ENCODE measurements at places on chromosomes 6 and 20.
A peak's percentile ranks its signal among the peaks of the same experiment; 100 is the strongest.

DNA sequence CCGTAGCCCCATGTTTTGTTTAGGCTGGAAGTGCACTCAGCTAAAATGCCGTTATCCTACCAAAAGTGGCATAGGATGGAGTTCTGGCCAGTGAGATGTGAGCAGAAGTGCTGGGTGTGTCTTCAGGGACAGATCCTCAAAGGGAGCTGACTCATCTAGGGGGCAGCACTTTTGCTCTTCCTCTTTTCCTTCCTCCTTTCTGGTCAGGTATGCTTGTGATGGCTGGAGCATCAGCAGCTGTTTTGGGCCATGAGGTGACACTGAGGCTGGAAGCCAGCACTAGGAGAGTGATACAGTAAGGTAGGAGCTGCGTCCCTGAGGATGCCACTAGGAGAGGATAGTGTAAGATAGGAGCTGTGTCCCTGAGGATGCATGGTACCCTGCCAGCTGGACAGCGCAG lies 4.6 kb upstream of the OSBPL2 start:
- DNase-seq: no peak

DNA sequence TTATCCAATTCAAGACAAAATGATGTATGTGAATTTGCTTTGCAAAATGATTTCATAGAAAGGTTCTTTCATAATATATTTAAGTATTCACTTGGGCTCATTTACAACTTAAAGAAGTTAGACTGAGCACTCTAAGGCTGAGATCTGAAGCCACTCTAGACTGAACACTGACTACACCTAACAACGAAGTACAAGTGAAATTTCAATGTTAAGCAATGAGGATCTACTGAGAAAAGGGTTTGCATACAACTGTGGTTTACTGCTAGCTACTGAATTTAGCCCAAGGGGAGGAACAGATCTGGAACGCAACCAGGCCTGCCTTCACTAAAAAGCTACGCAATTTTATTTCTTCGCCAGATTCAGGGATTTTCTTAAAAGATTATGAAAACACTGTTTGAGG lies 106.4 kb downstream of the MBOAT1 start:
- DNase-seq: no peak

DNA sequence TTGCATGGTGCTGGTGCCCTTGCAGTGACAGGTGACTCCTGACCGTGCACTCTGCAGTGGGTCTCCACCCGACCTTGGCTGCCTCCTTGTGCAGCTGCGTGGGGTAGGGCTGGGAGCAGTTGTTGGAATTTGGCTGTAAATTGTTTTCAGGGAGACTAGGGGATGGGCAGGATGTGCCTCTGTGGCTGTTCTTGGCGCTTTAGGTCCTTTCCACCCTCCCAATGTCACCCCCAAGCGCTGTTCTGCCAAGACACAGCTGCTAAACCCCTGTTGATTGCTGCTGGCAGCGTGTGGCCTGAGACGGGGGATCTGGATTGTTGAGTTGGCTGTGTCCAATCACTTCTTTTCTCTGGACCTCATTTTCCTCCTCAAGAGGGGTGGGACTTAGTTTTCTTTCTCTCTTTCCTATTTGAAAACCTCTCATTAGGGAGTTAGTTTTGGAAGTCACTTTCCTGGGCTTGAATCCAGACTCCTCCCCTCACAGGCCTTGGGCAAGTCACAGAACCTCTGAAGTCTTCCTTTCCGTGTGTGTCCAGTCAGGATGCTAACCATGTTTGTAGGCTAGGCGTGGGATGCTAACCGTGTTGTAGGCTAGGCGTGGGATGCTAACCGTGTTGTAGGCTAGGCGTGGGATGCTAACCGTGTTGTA lies 8.5 kb downstream of the IGF2R start:
- DNase-seq: no peak

- DNase-seq: no peak
Observed at GRCh38 chr6:168708984-168709383, 268.0 kb downstream of the SMOC2 start.

- no peak for DNase-seq
Observed at GRCh38 chr20:61340157-61340556, 88.1 kb downstream of the CDH4 start.

DNA sequence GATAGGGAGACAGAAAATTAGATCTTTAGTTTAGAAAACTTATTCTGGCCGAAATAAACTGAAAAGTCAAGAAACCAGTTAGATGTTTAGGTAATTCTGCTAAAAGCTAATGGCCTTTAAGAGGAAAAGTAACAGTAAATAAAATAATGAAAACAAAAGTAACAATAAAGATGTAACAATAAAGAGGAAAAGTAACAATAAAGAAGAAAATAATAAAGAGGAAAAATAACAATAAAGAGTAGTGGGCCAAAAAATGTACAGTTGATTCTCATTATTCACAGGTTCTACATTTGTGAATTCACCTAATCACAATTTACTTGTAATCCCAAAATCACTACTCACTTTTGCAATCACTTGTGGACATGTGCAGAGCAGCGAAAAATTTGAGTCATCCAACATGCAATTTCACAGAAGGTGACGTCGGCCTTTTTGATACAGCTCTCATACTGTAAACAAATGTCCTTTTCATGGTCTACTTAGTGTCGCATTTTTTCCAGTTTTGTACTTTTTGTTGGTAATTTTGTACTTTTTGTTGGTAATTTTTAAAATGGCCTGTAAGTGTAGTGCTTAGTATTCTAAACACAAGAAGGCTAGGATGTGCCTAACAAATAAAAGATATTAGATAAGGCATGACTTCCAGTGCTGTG lies 24.0 kb downstream of the HBS1L start:
- DNase-seq: no peak

GRCh38 chr20:33345342-33345741 lies 56.0 kb downstream of the CDK5RAP1 start:
- DNase-seq: no peak

DNA sequence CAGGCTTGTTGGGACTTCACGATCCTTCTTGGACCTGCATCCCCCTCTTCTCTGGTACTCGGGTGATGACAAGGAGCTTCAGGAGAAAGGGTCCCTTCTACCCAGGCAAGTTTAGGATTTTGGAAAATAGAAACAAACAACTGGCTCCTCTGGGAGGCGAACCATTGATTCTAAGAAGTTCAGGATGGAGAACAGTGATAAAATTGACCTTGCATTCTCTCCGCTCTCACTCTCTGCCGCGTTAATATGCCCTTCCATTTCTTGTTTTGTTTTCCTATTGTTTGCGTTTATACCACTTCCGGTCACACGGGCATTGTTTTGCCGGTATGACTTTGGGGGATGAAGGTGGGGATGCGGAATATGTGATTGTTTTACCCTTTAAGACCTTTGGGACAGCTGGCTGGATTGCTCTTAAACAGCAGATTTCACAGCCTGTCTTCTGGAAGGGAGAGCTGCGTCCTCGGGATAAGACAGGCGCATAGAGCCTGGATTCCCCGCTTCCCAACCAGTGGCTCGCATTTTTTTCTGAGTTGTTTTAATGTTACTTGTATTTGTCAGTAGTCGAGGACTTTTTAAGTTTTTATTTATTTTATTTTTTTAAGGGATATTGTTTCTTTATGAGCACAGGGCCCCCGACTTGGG lies 144.3 kb upstream of the ZNF184 start:
- no peak for DNase-seq

GRCh38 chr6:132750455-132751248 lies 7.1 kb downstream of the VNN2 start:
- DNase-seq: no peak

GRCh38 chr6:169097381-169097959 lies 156.2 kb downstream of the THBS2 start:
- no peak for DNase-seq

DNA sequence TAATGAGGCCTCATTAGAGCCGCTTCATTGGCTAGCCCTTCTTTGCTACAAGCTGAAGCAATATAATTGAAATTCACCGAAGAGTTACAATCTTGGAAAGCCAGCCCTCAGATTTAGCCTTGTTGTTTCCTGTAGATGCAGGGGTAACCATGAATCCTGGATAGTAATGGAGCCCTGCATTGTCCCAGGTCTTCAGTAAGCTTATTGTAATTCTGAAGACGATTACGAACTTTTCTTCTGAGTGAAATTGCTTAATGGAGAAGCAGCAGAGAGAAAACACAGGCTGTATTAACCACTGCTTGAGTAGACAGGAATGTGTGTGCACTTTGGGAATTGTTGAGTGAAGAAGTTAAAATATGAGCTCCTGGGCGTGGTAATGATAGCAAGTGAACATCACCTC lies 26.3 kb upstream of the NAA20 start:
- DNase-seq: no peak

DNA sequence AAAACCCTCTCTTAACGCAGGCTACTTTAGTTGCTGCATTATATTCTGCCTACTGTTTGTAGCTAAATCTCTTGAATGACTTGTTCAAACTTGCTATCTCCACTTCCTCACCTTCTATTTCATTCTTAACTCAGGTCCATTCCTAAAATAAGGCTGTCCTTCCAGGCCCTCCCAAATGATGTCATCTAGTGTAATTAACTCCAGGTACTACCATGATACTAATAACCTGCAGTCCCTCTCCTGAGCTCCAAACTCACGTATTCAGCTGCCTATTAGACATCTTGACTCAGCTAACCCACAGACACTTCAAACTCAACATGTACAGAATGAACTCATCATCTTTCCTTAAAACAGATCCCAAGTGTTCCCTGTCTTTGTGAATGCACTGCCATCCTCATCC lies 10.5 kb upstream of the TOP1 start:
- DNase-seq: no peak

DNA sequence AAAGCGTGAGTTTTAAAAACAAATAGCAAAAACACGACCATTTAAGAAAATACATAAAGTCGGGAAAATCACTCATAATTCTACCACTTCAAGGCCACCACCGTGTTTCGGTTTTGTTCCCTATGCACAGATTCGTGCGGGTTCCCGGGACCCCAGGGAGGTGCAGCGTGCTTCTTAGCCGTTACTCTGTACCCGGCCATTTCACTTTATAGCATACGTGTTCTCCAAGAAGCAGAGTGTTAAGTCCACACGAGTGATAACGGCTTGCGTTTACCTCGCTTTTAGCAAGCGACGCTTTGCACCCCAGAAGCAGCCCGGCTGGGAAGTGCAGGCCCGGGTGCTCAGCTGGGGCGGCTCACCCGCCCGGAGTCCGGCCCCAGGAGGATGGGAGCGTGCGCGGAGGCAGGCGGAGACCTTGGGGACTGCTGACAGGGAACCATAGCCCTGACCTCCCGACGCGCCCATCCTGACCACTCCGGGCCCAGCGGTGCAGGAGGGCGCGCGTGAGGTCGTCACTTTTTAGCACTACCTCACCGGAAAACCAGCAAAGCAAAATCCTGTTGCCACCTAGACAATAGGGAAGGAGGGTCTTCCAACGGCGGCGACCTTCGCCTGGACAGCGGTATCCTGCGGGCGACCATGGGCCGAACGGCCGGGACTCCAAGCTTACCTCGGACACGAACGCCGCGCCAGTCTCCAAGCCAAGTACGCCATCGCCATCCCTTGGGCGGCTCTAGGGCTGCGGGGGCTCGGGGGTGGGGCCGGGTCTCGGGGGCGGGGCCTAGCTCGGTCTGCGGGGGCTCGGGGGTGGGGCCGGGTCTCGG lies at the start of gene ECI2:
Gene ECI2, minus strand, starts transcription at position 735 of the 824 bp plus-strand sequence. Its CDS starts 15 bp downstream, at position 720.
- DNase-seq: peak; percentile 75

DNA sequence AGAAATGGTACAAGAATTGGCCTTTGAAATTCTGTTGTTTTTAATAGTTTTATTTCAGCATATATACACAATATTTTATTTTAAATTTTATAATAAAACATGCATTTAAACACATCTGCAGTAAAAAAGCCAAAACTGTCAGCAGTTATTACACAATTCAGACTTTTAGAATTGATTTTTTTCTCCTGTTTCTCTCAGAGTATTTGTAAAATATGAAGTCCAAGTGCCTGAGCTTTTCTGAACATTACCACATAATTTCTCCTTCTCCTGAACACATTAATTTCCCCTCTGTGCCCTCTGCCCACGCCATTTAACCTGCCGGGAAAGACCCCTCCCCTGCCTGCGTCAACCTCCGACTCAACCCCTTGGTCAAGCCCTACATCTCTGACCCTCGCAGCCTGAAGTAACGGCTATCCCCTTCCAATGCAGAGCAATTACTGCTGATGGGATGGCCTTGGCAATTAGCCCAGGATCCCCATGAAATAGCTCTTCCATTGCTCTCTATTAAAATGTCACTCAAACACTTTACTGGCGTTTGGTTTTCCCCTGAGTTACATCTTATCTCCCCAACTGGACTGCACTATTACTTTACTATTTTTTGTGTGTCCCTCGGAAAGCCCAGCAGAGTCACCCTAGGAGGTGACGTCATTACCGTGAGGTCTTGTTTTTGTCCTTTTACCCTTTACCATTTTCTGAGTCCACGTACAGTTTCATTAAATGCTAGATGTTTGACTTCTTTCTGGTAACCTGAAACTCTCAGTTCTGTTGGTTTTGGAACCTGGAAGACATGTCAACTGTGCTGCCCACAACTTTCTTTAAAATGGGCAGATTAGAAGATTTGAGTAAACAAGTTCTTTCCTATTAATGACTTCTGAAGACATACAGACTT lies 146.7 kb upstream of the TAB2 start:
- no peak for DNase-seq

DNA sequence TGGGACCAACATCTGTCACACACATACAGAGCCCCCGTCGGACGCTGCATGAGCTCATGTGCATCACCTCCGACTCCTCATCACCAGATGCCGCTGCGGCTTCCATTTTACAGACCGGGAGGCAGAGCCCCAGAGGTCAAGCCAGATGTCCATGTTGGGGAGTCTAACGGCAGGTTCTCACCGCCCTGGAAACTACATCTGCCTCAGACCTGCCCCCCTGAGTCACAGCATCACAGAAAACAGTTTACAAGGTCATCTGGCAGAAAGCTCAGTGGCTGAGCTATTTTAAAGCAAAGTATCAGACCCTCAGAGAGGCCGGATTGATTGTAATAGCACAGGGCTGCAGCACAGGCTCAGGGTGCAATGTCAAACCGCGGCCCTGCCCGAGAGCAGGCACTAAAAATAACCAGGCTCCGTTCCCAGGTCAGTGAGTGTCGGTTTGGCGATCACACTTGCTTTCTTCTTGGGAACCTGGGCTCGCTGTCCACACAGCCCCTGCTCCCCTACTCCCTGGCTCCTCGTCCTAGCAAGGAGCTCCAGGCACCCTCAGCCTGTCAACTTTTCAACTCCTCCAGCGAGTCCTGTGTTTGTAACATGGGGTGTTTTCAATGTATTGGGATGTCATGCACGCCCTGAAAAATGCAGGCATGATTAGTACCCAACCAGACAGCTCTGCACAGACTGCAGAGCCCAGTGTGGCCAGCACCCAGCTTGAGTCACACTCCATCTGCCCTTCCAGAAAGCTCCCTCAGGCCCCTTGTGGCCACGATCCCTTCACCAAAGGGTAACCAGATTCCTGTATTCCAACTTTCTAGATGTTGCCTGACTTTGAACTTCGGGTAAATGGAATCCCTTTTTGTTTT lies 264.5 kb downstream of the CDH4 start:
- no peak for DNase-seq

DNA sequence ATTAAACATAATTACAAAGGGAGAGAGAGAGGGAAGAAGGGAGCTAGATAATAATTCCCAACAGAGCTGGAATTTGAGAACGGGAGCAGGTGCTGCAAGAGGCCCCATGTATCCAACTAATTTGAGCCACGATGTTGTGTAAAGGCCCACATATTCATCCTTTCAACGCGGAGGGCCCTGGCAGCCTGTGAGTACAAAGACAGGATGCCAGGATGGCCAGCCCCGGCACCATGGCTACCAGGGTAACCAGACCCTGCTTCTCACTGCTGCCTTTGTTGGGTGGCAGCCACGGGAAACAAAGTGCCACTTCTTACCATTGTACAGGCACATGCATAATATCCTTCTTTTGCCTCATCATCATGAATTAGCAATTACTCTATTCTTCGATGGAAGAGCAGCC lies 492.0 kb upstream of the NRSN1 start:
- no peak for DNase-seq
